ENCODE measurements at places on chromosomes 12 and 14.
A peak's percentile ranks its signal among the peaks of the same experiment; 100 is the strongest.

DNA sequence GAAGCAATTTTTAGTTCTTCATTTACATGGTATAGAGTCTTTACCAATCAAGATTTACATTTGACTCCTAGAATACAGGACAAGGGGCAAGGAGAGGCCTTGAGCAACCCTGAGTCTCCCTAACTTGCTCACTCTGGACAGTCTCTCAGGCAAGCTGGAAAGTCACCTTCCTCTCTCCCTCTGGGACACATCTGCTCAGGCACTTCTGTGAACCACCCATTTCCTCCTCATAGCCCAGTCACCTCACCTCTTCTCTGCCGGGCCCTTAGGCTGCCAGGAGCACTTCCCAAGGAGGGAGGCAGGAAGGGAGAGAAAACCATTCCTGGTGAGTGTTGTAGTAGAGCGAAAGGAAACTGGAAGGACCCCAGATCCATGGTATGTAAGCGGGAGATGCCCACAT is 202.8 kb downstream of the TTC7B start:
- no peak for DNase-seq

GRCh38 chr12:24256684-24257083 is 307.2 kb upstream of the SOX5 start:
- no peak for DNase-seq

DNA sequence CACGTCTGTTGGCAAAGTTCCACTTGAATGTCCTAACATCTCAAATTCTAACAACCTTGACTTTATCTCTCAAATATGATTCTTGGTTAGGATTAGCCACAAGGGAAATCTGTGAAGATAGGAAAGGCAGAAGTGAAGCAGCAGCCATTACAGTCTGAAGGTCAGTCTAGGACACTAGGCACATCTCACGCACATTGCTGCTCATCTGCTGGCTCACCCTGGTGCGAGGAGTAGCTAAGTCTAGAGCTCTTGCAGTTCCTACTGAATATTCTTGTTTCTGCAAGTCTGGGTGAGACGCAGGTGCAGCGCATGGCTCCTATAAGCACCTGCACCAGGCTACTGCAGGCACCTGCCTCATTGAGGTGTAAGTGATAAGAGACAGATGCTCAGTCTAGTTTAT is 6.4 kb upstream of the SLC25A3 start:
- no peak for DNase-seq

GRCh38 chr12:69341328-69341727 is 6.9 kb upstream of the LYZ start:
- DNase-seq, result no peak

DNA sequence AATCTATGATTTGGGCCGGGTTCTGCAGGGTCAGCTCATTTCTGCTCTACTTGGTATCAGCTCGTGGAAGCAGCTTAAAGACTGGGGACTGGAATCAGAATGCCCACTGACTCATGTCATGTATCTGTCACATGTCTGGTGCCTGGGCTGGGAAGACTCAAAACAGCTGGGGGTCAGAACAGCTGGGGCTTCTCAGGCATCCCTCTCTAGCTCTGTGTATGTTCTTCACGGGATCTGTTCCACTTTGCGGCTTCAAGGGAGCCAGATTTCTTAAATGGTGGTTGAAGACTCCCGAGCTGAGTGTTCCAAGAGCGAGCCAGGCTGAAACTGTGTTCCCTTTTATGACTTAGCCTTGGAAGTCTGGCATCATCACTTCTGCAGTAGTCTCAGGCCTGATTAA is 11.9 kb downstream of the AEBP2 start:
- no peak for DNase-seq

- no peak for DNase-seq
Observed at GRCh38 chr12:89393551-89394121, 41.3 kb upstream of the DUSP6 start.

GRCh38 chr12:20757-21156 is 45.8 kb upstream of the IQSEC3 start:
- DNase-seq, result no peak

DNA sequence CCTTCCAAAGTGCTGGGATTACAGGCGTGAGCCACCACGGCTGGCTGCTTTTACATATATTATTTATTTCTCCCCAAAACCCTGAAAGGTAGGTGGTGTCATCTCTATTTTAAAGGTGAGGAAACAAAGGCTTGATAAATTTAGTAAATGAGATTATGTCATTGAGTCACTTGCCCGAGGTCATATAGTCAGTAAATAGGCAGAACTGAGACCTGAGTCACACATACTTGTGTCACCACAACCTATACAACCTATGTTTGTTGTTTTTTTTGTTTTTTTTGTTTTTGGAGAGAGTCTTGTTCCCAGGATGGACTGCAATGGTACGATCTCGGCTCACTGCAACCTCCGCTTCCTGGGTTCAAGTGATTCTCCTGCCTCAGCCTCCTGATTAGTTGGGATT is 12.8 kb downstream of the TSFM start:
- no peak for DNase-seq

DNA sequence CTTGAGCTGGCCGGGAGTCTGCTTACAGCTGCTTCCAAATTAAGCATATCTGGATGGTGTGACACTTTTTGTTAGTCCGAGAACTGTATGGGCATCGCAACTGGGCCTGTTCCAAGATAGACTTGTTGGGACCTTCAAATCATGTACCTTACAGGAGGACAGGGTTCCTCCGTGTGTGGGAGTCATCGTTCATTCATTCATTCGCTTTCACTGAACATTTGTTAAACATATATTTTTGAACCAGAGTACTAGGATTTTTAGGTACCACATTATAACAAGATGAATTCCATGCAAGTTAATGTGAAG is 387 bp upstream of the IPO8 start:
- DNase-seq, result no peak

DNA sequence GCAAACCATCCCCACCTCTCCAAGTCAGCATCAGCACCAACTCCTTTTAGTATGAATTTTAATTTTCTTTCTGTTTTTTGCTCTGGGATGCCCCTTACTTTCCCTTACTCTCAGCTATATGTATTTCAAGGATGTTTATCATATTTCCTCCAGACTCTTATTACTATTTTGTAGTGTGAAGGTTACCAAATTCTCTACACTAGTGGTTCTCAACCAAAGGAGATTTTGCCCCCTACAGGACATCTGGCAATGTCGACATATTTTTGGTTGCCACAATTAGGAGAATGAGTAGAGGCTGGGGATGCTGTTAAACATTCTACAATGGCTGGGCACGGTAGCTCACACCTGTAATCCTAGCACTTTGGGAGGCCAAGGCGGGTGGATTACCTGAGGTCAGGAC is 29.1 kb upstream of the SOS2 start:
- DNase-seq, result no peak

GRCh38 chr14:55819610-55820304 is 239.8 kb downstream of the KTN1 start:
- DNase-seq, result no peak

DNA sequence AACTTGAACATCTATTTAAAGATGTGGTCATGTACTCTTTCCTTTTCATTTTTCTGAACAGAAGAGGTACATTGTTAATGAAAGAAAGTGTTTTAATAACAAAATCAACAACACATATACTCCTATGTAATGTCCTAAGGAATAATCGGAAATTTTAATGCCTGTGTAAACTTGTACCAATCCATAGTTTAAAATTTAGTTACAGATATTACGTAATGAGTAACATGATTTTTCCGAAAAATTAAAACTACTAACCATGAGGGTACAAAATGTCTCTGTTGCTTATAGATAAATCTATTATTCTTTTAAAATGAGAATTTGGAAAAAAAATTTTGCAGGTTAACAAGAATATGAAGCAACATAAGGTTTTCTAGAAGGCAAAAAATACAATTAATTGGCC is 220.1 kb downstream of the BCAT1 start:
- DNase-seq, result no peak

GRCh38 chr14:61025251-61026223 is 44.5 kb downstream of the SLC38A6 start:
- peak; percentile 15 for DNase-seq

DNA sequence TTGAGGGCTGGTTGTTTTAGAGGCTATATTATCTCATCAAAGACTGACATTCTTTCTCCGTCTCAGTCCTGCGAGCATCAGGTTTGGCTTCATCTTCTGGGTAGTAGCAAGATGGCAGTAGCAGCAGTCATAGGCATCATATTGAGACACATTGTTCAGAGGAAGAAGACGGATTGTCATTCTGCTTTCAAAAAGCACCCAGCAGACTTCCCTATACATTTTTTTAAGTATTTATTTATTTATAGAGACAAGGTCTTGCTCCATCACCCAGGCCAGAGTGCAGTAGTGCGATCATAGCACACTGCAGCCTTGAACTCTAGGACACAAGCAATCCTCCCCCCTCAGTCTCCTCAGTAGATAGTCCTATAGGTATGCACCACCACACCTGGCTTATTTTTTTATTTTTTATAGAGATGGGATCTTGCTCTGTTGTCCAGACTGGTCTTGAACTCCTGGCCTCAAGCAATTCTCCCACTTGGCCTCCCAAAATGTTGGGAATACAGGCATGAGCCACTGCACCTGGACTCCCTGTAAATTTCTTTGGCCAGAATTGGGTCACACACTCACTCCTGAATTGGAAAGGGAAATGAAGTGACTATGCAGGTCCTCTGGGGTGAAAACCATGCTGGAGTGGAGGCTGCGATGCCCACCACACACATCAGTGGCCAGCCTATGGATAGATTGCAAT is 125.4 kb downstream of the SLC38A6 start:
- DNase-seq, result no peak

- no peak for DNase-seq
Observed at GRCh38 chr14:65277580-65278270, 134.8 kb upstream of the FUT8 start.

DNA sequence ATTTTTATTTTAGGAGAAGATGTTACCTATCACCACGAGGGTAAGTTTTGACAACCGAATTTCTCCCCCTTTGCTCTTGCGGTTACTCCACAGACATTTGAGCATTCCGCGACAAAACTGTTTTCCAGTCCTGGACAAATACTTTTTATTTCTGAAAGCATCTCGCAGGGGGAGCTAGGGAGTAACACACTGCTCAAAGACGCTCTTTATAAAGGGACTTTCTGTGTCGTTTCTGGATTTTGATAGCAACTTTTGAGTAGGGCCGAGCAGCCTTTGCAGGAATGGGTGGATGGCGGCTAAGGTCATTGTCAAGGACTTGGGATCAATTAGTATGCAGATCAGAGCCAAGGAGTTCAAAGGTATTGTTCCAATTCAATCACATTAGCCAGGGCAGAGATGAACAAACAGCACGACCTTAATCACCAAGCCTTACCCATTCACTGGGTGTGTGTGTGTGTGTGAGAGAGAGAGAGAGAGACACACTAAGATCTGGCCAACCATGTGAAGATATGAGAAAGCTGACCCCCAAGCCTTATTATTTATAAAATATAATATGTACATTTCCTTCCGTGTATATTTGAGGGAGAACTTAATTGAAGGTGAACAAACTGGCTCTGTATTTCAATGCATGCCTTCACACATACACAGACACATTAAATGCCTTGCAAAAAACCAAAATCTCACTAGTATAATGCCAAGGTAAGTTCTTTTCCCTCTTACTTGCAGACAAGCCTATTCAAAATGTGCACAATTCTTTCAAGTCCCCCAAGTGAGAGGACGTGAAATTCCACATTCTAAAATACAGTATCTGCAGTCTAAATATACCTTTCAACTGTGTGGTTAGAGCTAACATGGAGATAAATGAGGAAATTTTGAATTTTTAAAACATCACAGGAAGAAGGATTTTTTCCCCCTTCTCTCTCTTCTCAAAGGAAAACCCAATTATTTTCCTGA is 613.8 kb downstream of the VRK1 start:
- DNase-seq, result no peak

DNA sequence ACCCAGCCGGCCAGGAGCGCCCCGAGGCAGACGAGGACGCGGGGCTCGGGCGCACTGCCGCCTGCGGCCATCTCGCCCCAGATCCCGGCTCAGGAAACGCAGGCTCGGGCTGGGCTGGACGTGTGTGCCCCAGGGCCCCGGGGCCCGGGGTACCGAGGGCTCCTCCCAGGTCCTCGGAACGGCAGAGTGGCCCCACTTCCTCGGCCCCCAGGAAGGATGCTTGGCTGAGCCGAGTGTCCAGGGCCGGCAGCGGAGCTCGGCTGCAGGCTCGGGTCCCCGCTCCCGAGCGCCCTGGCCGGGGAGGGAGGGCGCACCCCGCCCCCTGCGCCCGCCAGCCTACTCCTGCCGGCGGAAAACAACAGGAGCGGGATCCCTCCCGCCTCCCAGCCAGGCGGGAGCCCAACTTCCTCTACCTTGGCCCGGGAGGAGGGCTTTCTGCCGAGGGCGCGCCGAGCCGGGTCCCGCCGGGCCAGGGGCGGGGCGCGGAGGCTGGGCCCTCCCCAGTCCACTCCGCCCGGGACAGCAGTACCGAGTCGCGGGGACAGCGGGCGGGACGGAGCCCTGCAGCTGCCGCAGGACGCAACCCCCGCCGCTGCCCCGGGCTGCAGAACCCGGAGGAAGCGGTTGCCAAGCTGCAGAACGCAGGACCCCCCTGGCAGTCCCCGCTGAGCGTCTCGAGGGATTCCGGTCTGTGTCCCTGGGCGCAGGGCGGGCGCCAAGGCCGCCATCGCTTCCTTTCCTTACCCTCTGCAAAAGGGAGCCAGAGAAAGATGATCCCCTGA is at the start of gene VSIG10:
Gene VSIG10 (minus strand): TSS at position 411 of the 782 bp plus-strand sequence. CDS start 340 bp downstream, at position 71.
- DNase-seq, result no peak

DNA sequence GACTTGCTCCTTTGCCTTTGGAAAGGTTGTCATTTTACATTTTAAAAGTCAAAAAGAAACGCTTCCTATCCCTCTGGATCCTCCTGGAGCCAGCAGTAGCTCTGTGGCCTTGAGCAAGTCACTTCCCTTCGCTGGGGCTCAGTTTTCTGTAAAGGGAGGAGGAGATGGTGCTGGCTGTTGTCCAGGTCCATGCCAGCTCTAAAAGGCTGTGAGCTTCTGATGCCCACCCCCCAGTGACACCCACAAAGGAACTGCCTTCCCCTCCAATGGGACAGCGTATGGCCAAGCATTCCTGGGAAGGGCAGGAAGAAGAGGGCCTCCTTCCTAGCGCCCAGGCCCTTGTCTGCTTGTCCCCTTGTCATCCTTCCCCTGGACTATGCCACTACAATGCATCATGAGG is 81.5 kb downstream of the NTF3 start:
- no peak for DNase-seq

DNA sequence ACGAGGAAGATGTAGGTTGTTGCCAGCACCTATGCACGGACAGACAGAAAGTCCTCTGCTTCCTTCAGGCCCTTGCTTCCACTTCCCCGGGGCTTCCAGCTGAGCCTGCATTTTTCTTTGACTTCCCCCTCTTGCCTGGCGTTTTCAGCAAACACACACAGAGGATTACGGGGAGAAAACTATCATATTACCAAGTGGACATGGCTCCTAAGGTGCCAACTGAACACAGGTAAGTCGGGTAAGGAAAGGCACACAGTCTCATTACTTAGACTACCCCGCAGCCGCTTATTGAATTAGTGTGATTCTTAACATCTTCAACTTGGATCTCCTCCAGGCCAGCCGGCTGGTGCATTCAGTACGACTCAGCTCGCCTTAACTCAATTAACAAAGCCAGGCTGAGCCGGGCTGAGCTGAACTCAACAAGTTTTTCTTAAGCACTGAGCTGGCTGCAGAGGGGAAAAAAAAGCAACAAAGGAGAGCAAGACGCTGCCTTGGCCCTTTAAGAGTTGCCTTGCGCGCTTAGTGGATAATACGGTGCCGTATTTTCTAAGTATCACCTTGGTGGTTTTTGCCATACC is 19.2 kb upstream of the MAP1LC3B2 start:
- no peak for DNase-seq

GRCh38 chr12:5494343-5494742 is 62.4 kb downstream of the NTF3 start:
- DNase-seq, result no peak
